ENCODE measurements at places on chromosomes 3 and 15.

DNA sequence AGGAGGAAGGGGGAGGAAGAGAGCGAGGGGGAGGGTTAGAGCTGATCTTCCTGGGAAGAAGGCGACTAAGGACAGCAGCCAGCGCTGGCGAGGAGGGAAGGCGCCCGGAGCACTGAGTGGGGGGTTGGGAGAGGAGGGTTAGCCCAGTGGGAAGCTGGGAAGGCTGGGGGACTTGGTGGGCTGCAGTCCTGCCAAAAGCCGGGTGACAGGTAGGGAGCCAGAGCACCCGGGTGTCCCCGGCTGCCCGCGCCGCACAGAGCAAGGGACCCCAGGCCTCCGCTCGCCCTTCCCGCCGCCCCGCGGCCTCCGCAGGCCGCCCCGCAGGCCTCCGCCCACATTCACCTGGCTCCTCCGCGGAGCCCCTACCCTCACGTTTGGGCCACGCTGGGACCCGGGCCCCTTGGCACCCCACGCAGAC lies 448 bp downstream of the SLC12A8 start:
- peak; percentile 21 for DNase-seq

DNA sequence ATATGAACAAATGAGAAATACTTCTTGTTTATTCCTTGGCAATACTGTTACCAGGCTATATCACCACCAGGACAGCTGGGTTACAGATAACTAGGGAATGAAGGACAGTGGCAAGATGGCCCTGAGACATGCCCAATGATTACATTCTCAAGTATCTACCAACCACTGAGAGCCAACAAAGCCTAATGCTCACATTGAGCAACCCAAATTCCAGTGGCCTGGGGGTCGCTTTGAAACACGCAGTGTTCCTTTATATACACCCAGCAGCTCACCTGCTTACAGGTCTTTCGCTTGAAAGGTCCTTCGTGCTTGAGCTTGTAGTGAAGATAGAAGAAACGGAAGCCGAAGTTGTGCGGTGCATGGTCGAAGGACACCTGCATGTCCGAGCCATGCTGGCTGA lies 45.1 kb downstream of the SPATA12 start:
- DNase-seq = no peak

- no peak for DNase-seq
Measured at GRCh38 chr3:153574445-153574844, 412.4 kb downstream of the RAP2B start.

GRCh38 chr3:124201226-124201625 lies 209.3 kb upstream of the ROPN1 start:
- no peak for DNase-seq

- no peak for DNase-seq
Measured at GRCh38 chr3:111577798-111578685, 17.1 kb downstream of the ZBED2 start.

DNA sequence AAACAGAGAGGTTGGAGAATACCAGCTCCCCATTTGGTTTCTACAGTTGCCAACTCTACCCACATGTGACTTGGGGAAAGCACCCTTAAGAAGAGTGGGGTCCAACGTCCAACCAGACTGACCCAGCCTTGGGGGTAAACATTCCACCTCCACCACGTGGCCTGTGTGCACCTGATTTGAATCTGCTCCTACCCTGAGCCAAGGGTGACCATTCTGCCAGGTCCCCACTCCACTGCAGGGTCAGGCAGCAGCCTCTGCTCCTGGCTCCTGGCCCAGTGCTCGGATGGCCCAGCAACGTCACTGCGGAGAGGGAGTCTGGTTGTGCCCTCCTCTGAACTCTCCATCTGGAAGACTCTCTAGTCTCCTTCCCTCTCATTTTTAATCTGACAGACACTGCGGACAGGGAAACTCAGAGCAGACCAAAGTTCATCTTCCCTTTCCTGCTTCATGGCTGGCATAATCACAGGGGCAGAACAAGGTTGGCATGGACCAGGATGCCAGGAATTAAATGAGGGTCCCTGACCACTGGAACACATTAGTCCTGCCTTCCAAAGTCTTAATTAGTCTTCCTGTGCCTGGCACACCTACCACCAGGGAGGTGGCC lies 29.4 kb downstream of the FHIT start:
- DNase-seq = no peak

Measured in neural crest cell (in vitro differentiated cells).